Vein endothelial cell (primary cell): ENCODE measurements at places on chromosomes 12 and 14. TPM values are rescaled to one million over a fixed set of nuclear protein-coding genes. Genes with fewer than 3 reads are reported as not detected.

The SERPINA12 gene
- not detected in 2 replicates for total RNA-seq

The TMEM179 gene
- 0.65 TPM in 1 of 2 replicates, not detected in the other for total RNA-seq

The DTX3 gene
- total RNA-seq: 0.48 and 1.3 TPM in 2 replicates

The ARHGDIB gene
- total RNA-seq: 583 and 636 TPM in 2 replicates

The BEST3 gene
- total RNA-seq: 0.29 and 0.33 TPM in 2 replicates

The GYS2 gene
- total RNA-seq: not detected in 2 replicates

The FOXG1 gene
- not detected in 2 replicates for total RNA-seq

The MYF6 gene
- total RNA-seq: not detected in 2 replicates

The CCDC175 gene
- total RNA-seq: not detected in 2 replicates

The MYBPC1 gene
- not detected in 2 replicates for total RNA-seq

The SIX4 gene
- 4.5 and 6.9 TPM in 2 replicates for total RNA-seq

The GALNT9 gene
- total RNA-seq: 0.33 TPM in 1 of 2 replicates, not detected in the other
